ENCODE measurements at places on chromosomes 3 and 15.

DNA sequence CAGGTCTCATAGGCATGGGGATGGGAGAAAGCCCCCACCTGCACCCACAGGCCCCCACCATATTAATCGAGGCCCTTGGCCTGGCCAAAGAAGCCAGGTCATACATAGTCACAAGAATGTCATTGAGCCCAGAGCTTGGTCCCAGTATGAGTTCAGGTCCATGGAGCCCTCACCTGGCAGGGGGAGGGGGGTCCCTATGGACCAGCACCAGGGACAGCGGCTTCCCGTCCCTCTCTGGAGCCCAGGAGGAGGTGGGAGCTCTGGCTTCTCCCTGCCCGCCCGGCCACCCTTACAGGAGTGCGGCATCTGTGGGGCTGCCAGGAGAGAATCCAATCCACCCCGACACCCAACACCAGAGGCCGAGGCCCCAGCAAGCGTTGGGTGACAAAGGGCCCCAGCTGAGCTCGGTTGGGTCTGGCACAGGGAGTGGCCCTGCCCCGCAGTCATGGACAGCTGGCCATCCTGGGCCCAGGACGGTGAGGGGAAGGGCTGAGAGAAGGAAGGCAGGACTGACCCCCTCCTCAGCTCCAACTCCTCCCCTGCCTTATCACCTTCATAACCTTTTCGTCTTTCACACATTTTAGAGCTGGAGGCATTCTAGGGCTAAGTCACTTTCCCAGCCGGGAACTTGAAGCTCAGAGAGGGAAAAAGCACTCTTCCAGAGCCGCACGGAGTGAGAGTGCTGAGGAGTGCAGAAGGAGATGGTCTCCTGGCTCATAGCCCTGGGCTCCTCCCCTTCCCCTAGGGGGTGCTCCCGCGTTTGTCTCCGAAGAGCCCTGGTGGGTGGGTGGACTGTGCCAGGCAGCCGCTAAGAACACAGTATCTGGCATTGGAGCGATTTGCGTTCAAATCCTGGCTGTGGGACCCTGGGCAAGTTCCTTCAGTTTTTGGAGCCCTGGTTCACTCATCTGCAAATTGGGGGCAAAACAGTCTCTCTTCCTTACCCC lies 54.6 kb downstream of the ATP2B2 start:
- DNase-seq = no peak
- no peak overlapping the region for H3K4me3 ChIP-seq
- no peak overlapping the region for H3K27ac ChIP-seq
- H3K4me1 ChIP-seq = no peaks in the 10 kb centered on the region

DNA sequence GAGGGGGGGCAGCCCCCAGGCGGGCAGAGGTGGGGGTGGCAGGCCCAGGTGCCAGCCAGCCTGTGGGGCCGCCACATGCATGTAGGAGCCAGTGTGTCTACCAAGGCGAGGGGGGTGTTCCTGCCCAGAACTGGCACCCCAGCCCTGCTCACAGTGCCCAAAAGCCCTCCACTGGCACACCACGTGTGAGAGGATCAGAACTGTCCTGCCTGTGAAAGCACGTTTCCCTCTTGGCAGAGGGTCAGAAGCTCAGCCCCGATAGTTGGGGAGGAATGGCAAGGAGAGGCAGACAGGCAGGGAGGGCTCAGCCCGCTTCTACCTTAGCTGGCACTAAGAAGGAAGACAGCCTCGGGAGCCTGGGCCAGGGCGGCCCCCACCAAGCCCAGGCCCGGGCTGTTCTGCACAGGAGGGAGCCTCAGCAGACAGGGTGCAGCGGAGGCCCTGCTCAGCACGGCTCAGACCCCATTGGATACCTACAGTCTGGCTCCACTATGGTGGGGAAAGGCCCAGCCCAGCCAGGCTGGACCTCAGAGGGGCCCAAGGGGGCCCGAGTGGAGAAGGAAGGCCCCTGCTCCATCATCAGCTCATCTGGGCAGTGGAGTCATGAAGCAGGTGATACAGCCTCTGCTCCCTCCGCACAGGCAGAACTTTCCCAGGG lies 84.8 kb upstream of the LINGO1 start:
- H3K4me3 ChIP-seq = no peak overlapping the region
- H3K36me3 ChIP-seq = no peaks in the 10 kb centered on the region
- no peak for DNase-seq
- H3K4me1 ChIP-seq = no peaks in the 10 kb centered on the region
- H3K27me3 ChIP-seq = no peaks in the 10 kb centered on the region
- no peak overlapping the region for H3K27ac ChIP-seq

GRCh38 chr3:167397826-167398225 lies 17.7 kb upstream of the ZBBX start:
- no peak overlapping the region for H3K27ac ChIP-seq
- H3K4me3 ChIP-seq = no peak overlapping the region
- no peaks in the 10 kb centered on the region for H3K4me1 ChIP-seq
- no peaks in the 10 kb centered on the region for H3K27me3 ChIP-seq
- DNase-seq = no peak

- H3K27me3 ChIP-seq = no peaks in the 10 kb centered on the region
- no peak overlapping the region for H3K4me3 ChIP-seq
- no peak overlapping the region for H3K27ac ChIP-seq
- no peaks in the 10 kb centered on the region for H3K4me1 ChIP-seq
Observed at GRCh38 chr3:172407872-172408271, 40.4 kb downstream of the GHSR start.

Measured in upper lobe of left lung (tissue), 6 donors.